ENCODE measurements at places on chromosomes 5 and 9.
A peak's percentile ranks its signal among the peaks of the same experiment; 100 is the strongest.

DNA sequence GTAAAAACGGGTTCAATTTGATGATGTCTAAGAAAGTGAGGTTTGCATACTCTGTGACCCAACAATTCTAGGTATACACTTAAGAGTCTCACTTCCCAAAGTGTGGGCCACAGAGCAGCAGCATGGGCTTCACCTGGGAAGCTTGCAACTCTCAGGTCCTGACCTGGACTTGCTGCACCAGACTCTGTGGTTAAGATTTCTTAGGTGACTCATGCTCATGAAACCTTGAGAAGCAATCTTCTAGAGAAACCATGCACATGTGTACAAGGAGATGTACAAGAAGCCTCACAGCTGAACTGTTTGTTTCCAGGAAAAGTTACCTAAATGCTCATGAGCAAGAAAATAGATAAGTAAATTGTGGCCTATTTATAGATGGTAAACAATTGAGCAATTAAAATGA lies 30.0 kb downstream of the DNAJC21 start:
- DNase-seq: peak; percentile 8

DNA sequence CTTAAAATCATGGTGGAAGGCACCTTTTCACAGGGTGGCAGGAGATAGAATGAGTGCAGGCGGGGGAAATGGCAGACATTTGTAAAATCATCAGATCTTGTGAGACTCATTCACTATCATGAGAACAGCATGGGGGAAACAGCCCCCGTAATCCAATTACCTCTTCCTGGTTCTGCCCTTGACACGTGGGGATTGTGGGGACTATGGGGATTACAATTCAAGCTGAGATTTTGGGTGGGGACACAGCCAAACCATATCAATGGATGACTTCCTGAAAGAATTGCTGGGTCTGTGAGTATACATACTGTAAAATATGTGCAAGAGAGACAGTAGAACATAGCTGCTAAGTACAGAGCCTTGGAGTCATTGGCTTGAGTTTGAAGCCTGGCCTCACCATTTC lies 47.0 kb downstream of the KIAA1958 start:
- DNase-seq: no peak

DNA sequence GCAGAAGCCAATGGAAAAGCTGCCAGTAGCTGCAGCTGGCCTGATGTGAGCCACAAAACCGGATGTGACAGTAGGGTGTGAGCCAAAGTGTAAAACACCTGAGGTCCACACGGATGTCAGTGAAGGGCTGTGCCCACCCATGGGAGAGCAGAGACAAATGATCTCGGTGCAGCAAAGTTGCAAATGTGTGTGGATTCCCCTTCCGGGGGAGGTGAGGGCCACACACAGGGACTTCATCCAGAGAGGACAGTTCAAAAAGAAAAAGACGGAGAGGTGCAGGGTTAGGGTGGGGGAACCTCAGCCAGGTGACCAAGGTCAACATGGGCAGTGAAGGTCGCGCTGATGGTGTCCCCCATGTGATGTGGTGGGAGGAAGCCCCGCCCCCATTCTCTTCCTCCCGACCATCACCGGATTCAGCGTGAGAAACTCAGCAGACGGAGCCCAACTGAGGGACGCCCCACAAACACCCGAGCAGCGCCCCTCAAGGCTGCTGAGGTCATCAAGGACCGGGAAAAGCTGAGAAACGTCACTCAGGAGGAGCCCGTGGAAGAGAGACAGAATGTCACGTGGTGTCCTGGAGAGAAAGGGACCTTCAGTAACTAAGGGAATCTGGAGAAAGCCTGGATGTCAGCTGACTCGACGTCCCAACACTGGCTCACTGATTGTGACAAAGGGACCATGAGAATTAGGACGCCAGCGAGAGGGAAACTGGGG lies 11.4 kb upstream of the PTGDS start:
- no peak for DNase-seq

GRCh38 chr5:55572020-55572419 lies 37.3 kb upstream of the PLPP1 start:
- DNase-seq: no peak

- no peak for DNase-seq
Observed at GRCh38 chr5:127806776-127807175, 103.6 kb downstream of the CCDC192 start.

DNA sequence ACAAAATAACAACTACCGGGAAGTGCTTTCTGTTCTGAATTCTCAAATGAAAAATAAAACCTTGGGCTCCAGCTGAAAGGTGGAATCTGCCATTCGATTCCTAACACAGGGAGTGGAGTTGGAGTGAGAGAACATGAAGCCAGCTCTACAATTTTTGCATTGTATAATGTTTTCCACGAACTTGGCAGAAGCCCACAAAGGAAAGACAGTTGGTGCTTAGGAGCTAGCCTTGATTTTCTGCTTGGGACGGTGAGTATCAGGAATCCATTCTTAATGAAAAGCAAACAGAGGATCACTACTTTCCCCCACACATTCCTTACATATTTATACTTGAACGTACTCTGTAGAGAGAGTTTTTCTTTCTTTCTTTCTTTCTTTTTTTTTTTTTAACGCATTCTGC lies 74.2 kb upstream of the FBXL7 start:
- DNase-seq: no peak

DNA sequence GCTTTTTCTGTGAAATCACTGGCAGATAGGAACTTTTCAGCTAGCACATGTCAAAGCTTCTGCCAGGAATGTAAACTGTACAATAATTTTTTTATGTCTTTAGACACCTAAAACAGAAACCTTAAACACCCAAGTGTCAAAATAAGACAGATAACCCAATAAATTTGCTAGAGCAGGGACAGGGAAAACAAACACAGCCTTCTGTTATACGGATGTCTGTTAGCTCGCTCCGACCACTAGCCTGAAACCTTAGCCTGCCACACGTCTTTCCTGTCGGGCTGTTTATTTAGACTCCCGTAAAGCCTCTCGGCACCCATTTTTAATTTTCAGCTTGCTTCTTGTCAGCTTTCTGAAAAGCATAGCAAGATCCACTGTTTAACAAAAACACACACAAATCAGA lies 355.4 kb upstream of the SLC24A2 start:
- no peak for DNase-seq

GRCh38 chr5:137207023-137207760 lies 291.9 kb downstream of the SPOCK1 start:
- DNase-seq: no peak

DNA sequence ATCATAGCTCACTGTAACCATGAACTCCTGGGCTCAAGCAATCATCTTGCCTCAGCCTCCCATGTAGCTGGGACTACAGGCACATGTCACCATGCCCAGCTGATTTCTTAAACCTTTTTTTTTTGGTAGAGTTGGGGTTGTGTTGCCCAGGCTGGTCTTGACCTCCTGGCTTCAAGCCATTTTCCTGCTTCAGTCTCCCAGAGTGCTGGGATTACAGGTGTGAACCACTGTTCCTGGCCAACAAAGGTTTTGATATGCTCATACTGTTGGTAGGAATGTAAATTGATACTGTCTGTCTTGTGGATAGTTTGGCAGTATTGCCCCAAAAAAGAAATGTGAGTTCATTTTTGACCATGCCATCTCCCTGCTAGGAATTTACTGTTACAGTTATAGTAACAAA lies 77.4 kb upstream of the TMEM171 start:
- no peak for DNase-seq

- DNase-seq: no peak
Observed at GRCh38 chr9:98977813-98978212, 34.1 kb downstream of the COL15A1 start.

DNA sequence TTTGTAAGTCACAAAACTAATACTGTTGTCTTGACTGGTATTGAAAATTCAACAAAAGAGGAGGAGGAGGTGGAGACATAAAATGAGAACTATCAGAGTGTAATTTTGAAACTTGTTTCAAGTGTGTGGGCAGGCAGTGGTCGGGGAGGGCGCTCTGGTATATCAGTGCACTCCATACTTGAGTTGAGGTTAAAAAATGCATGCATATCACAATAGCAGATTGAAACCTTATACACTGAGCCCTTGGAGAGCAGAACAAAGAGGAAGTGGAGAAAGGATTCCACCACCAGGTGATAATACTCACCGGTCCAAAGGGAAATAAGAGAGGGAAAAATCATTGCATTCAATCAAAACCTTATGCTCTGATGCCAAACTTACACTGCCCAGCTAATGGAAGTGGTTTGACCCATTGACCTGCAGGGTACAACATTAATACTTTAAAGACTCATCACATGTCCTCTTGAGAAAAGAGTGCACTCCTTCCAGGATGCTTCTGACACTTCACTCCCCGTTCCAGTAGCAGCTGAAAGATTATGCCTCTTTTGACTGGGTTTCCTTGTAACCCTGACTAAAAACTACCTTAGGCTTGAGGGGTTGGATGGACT lies 79.5 kb upstream of the FAM169A start:
- peak; percentile 32 for DNase-seq

- no peak for DNase-seq
Observed at GRCh38 chr9:120894321-120895148, 17.5 kb upstream of the PHF19 start.

DNA sequence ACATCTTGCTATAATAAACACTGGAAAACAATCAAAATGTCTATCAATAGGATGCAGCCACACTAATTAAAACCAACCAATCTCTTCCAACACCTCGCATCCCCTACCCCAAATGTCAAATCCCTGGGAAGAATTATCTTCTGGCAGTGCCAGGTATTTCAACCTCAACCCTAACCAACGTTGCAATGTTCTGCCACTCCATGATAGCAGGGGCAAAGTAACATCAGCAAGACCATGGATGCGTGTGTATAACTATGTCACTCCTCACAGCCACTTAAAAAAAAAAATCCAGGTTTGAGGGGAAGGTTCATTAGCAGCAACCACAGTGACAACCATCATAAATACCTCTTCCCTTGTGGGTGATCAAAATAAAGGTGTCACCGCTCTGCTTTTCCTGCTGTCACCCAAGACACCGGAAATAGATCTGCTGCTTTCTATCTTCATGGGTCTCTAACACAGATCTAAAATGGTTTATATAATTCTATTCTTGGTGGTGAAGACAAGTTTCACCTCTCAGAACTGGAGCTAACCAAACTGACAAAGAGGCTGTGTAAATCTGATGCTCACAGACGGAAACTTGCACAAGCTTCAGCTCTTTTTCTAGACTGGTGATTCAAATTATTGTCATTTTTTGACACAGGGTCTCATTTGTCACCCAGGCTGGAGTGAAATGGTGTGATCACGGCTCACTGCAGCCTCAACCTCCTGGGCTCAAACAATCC lies 9.9 kb downstream of the HSPA9 start:
- no peak for DNase-seq

Measured in stimulated activated CD4-positive, alpha-beta T cell treated with anti-CD3 and anti-CD28 coated beads, Interleukin-2, amount 100 ng/mL, for 24 hours (primary cell).